ENCODE measurements at places on chromosomes 2 and 18.

- DNase-seq = no peak
Measured at GRCh38 chr18:68461481-68462018, 253.4 kb downstream of the TMX3 start.

DNA sequence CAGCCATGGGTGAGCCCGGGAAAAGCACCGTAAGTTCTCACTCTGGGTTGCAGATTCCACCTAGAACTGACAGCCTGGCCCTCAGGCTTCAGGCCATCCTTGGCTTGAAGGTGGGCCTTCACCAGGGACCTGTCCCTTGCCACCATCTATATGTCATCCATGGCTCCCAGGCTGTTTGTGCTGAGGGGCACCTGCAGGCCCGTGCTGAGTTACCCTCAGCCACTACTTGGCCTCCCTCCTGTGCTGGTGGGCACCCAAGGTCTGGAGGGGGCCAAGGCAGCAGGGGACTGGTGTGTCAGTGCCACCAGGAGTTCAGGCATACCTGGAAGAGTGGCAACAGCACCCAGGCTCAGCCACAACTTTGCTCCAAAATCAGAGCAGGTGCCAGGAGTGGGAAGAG lies 326.2 kb upstream of the SMIM21 start:
- no peak for DNase-seq

GRCh38 chr18:25126751-25127150 lies 225.2 kb downstream of the ZNF521 start:
- DNase-seq = no peak

DNA sequence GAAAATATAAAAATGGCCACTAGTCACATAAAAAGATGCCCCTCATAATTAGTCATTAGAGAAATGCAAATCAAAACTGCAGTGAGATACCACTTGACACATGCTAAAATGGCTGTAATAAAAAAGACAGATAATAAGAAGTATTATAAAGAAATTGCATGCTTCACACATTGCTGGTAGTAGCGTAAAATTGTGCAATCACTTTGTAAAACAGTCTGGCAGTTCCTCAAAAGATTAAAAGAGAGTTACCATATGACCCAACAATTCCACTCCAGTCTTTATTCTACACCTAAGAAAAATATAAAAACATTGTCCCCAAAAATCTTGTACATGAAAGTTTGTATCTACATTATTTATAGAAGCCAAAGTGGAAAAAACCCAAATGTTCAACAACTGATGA lies 170.6 kb upstream of the FIGN start:
- DNase-seq = no peak

- DNase-seq = peak; percentile 74
Measured at GRCh38 chr2:165572151-165572550, 102.7 kb downstream of the CSRNP3 start.

GRCh38 chr2:6917761-6918421 lies 679 bp downstream of the RNF144A start:
- DNase-seq = peak; percentile 17

DNA sequence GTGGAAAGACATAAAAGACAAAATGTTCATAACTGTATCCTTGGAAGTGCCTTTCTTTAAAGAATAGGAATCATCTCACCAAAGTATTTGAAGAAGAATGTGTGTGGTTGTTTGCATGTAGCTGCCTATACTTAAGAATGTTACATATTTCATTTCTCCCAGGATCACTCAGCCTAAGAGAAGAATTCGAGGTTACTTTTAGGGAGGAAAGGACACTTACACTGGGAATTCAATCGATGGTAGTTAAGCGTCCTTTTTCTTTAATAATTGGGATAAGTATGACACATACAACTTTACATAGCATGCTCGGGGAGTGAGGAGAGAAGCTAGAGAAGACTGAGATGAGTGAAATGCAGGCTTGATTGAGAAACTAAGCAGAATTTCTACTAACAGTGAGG lies 22.0 kb upstream of the CYP1B1 start:
- DNase-seq = no peak

DNA sequence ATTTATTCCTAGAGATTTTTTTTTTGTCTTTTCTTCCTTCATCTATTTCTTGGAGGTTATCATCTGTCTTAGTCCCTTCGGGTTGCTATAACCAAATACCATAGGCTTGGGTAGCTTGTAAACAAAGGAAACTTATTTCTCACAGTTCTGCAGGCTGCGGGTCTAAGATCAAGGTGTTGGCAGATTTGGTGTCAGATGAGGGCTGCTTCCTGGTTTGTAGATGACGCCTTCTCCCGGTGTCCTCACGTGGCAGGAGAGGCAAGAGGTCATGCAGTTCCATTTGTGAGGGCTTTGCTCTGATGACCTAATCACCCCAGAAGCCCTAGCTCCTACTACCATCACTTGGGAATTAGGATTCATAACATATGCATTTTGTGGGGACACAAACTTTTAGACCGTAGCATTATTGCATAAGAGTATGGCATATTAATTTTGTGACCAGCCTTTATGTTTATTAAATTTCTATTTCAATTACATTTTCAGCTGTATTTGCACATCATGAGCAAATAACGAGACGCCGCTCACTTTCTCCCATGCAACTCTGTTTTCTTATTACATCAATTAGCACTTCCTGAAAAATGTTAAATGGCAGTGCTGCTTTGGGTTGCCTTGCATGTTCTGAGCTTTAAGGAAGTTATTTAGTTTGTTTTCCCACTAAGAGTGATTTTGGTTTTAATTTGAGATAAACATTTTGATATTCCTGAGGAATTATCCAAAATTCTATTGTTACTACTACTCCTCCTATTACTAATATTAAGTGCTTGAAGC lies 246.4 kb upstream of the HDAC4 start:
- DNase-seq = no peak

DNA sequence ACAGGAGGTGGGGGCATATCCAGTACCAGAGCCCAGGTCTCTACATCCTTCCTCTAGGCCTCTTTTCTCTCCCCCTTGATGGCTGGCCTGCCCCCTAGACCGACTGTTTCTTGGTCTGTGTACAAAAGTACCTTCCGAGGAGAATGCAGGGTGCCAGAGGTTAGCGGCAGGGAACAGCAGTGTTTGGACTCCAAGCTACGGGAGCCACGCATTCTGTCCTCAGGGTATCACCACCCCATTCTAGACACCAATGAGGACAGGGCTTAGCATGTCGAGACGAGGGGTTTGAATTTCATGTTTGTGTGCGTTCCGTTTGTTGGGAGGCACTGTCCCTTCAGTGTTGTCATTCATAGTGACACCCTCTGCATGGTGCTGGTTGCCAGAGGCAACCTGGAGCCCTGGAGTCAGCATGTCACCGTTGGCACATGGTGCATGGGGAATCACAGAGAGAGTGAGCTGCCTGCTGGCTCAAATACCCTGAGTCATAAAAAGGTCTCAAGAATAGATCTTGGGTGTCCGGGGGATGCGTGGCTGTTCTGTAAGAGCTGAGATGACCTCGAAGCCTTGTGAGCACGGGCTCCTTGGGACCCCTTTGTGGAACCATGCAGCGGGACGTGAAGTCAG lies 57.2 kb upstream of the LDLRAD4 start:
- DNase-seq = no peak

- DNase-seq = peak; percentile 38
Measured at GRCh38 chr2:159902722-159903121, 104.7 kb upstream of the CD302 start.

DNA sequence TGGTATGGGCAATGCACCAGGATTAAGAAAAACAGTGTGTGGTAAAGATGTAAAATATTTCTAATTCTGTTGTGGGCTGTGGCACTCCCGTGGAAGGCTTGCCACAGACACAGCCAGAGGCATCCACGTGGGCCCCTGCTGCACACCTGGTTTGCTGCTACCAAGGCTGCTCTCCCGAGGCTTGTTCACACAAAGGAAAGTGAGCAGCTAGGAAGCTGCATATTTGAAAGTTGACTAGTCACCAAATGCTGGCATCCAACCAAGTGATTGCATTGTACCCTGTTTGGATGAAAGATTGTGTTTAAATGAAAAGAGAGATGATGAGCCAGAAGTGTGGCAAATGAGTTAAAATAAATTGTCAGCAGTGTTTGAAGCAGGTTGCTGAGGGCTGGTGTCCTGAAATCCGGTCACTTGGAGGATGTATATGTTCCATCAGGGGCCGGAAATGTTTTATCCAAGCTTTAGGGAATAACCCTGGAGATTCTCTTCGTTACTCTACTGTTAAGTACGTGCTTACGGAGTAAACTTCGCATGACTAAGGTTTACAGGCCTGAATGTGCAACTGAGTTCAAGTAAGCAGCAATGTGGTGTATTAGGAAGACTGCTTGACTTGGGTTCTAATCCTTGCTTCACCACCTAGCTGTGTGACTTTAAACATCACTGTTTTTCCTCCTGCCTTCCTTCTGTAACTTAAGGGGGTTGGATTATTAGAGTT lies 86.1 kb downstream of the MSH2 start:
- no peak for DNase-seq

DNA sequence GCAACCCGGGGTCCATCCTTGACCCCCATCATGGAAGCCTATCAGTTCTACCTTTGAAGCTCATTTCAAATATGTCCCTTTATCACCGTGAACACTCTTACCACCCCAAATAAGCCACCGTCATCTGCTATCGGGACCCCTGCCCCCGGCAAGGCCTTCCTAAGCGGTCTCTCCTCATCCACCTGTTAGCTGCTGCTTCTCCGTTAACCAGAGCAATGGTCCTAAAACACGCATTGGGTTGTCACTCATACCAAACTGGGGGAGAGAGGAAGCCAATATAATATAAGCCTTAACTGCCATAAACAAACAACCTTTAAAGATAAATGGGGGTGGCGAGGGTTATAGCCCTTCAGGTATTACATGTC lies 680 bp downstream of the ASNSD1 start:
- no peak for DNase-seq

- DNase-seq = no peak
Measured at GRCh38 chr18:77101410-77102258, 30.9 kb downstream of the MBP start.

DNA sequence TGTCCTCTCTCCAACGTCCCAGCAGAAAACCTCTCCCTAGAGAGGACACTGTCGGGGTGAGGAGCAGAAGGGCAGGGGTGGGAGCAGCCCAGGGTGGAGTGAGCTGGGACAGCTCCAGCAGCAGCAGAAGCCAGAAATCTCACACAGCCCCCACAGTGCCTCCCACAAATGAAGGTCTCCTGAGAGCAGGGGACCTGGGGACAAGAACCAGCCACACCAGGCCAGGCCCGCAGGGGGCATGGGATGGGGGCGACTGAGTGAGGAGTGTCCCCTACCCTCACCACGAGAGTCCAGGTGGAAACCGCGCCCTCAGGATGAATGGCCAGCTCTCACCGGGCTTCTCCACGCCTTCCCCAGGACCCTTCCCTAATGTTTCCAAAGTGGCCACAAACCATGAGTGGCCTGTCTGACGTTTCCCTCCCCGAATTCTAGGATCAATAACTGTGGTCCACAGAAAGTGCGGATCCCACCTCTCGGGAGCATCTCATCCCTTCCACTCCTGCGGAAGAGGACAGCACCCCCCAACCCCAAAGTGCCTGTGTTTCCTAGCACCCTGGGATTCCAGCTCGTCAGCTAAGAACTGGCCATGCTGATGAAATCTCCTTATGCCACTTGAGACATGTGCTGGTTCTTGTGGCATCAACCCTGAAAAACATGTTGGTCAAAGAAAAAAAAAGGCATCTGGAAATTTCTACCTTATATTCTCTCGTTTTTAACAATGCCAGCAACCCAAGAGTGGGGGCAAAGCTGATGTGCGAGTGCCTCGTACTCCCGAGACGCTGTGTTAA lies 121.1 kb downstream of the HDAC4 start:
- DNase-seq = no peak

DNA sequence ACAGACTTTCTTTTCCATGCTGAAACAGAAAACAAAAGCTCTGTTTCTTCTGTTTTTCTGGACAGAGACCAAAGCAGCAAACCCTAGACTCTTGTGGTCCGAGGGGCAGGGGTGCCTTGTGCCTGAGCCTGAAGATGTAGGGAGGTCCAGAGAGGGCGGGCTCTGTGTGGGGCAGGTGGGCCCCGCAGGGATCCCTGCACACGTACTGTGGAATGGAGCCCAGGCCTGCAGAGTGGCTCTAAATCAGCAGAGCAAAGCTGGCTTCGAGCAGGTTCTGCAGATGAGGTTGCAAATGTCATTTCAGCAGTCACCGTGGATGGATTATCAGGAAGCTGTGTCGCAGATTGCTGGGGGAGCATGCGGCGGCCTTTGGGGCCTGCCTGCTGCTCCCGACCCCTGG lies 438.6 kb downstream of the RNF144A start:
- no peak for DNase-seq

GRCh38 chr2:236568068-236568921 lies 1.3 kb upstream of the ACKR3 start:
- no peak for DNase-seq

GRCh38 chr2:46530639-46531038 lies 51.3 kb downstream of the TMEM247 start:
- DNase-seq = no peak

DNA sequence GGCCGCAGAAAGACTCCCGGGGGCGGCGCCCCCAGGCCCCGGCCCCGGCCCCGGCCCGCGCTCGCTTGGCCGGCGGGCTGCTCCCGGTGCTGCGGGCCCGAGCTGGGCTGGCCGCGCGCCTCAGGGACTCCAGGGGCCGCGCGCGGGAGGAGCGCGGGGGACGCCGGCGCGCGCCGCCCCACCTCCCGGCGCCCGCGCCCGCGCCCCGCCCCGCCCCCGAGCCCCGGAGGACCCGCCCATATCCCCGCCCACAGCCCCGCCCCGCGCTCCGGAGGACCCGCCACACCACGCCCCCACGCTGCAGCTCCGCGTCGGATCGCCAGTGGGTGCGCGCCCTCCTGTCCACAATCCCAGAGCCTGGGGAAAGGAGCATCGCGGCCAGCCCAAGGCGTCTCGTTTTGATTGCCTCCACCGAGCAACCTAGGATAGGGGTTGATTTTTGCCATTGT lies at the start of gene PARD6G:
Gene PARD6G (minus strand): TSS at position 122 of the 449 bp plus-strand sequence. CDS start 166 bp downstream, outside the sequence.
- DNase-seq = peak; percentile 80

DNA sequence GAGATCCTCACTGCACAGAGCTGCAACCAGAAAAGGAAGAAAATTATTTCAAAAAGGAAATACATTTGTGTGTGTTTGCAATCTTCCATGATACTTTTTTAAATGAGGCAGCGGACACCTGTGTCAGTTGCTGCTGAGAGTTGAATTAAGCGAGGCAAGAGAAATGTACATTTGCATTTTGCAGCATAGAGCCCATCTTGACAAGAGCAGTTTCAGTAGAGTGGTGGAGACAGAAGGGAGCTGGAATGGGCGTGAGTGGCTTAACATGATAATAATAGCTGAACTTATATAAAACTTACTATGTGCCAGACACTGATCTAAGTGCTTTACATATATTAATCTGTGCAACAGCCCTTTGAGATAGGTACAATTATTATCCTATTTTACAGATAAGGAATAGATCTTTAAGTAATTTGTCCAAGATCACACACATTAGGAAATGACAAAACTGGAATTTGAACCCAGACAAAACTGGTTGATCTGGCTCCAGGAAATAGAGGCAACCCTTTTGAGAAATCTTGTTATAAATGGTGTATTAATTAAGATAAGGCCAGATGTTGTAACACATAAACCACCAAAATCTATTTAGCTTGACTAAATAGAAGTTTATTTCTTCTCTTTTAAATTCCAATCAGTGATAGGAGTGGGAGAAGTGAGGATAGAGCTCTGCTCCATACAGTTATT lies 68.7 kb downstream of the SDC1 start:
- no peak for DNase-seq
